Esophagus squamous epithelium (tissue), 5 donors: ENCODE measurements at places on chromosomes 16 and 17. TPM values are rescaled to one million over a fixed set of nuclear protein-coding genes. Genes with fewer than 3 reads are reported as not detected.

GRCh38 chr17:47698749-47699535 lies 5.0 kb downstream of the TBKBP1 start:
- no peak for DNase-seq

GRCh38 chr17:63976702-63977101 lies 4.0 kb upstream of the SCN4A start:
- no peak for DNase-seq

GRCh38 chr17:33550261-33550660 lies 257.2 kb upstream of the ASIC2 start:
- DNase-seq = no peak

GRCh38 chr16:84827131-84827574 lies 7.4 kb downstream of the CRISPLD2 start:
- no peak for DNase-seq

DNA sequence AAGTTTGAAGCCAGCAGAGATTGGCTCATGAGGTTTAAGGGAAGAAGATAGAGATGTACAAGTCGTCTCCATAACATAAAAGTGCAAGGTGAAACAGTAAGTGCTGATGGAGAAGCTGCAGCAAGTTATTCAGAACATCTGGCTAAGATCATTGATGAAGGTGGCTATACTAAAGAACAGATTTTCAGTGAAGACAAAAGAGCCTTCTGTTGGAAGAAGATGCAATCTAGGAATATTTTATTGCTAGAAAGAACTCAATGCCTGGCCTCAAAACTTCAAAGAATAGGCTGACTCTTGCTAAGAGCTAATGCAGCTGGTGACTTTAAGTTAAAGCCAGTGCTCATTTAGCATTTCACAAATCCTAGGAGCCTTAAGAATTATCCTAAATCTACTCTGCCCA lies 26.0 kb downstream of the CCL4 start:
- no peak for DNase-seq

GRCh38 chr16:87636050-87636684 lies 33.9 kb downstream of the JPH3 start:
- peak; percentile 26 for DNase-seq

GRCh38 chr16:64440005-64440404 lies 681.9 kb downstream of the CDH11 start:
- DNase-seq = no peak

DNA sequence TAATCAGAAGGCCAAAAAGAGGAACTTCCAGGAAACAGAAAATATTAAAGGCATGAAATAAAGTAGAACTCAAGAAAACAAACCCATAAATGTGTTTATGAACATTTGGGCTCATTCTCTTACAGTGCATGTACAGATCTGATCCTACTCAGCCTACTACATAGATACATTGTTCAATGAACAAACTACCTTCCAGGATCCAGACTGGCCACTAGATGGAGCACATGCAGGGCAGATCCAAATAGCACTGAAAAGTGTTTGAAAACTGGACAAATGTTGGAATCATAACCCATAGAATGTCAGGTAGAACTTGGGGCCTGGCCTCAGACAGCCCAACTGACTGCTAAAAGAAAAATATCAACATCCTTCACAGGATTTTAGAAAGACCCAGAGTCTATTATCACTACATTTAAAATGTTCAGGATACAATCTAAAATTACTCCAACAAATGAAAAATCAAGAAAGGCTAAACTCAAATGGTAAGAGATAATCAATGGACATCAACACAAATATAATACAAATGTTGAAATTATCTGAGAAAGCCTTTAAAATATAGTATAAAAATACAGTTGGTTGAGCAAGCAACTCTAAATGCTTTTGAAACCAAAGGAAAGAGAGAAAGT lies 122.4 kb upstream of the NUDT7 start:
- no peak for DNase-seq

SDR42E2 gene
- total RNA-seq = not detected
